Right atrium auricular region (tissue), 2 donors: ENCODE measurements at places on chromosomes 12 and 14.
A peak's percentile ranks its signal among the peaks of the same experiment; 100 is the strongest.

DNA sequence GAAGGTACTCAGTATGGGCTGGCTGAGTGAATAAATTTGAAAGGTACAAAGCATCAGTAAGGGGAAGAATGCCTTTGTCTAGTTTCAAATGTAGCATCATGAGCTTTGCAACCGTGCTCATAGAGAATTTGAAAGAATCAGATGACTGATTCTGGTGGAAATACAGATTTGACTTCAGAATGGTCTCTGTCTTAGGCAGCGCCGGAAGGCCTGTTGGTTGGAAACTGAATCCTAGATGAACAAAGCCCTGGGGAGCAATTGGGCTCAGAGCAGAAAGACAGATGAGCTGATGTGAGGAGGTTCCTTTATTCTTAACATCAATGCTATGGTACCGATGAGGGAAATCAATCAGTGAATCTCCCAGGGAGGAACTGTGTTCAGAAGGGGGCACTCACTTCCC lies 137.3 kb downstream of the SNAPC1 start:
- no peak for DNase-seq

DNA sequence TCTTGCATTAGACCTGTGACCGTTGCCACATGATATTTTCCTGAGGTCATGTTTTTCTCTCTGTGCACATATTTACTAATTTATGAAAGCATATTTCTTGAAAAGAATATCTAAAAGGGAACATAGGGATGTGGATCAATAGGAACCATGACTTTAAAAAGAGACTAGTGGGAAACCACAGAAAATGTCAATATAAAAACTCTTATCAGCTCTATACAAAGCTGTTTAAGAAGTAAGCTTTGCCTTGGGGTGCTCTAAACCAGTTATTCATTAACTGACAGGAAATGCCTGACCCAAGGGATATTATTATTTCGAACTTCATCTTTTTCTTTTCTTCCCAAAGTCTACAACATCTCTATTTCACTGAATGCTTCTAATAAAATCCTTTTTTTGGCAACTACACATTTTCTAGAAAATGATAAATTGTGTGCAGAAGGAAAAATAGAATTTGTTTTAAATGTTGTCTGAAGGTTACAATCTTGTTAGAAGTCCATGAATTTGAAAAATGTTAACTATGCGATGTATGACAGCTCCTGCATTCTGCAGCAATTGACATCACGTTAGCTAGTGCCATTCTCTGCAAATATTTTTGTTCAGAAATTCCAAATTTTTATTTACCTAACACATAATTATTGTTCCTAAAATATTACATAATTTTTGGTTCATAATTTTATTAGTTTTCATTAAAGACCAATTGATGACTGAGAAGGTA lies 345.0 kb downstream of the SLC16A7 start:
- DNase-seq, result no peak

- DNase-seq, result no peak
Measured at GRCh38 chr12:123045678-123046077, 65.2 kb downstream of the ARL6IP4 start.

GRCh38 chr12:16600525-16600924 lies 5.4 kb downstream of the LMO3 start:
- no peak for DNase-seq

GRCh38 chr12:104641862-104642261 lies 185.1 kb downstream of the CHST11 start:
- no peak for DNase-seq

DNA sequence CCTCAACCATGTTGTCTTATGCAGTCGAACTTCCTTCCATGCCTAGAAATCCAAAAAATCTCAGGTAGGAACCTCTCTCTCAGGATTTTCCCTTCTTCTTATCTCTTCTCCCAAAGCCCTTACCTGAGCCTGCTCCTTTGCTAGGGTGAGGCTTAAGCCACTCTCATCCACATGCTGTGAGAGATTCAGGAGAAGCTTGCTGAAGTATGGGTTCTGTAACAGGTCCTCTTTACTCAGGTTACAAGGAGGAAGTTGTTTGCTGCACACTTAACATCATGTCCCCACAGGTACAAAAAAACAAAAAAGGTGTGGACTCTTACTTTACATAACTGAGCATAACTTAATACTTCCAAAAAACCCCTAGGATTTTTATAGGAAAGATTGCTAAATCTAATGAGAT lies 4.5 kb downstream of the HAUS4 start:
- no peak for DNase-seq

DNA sequence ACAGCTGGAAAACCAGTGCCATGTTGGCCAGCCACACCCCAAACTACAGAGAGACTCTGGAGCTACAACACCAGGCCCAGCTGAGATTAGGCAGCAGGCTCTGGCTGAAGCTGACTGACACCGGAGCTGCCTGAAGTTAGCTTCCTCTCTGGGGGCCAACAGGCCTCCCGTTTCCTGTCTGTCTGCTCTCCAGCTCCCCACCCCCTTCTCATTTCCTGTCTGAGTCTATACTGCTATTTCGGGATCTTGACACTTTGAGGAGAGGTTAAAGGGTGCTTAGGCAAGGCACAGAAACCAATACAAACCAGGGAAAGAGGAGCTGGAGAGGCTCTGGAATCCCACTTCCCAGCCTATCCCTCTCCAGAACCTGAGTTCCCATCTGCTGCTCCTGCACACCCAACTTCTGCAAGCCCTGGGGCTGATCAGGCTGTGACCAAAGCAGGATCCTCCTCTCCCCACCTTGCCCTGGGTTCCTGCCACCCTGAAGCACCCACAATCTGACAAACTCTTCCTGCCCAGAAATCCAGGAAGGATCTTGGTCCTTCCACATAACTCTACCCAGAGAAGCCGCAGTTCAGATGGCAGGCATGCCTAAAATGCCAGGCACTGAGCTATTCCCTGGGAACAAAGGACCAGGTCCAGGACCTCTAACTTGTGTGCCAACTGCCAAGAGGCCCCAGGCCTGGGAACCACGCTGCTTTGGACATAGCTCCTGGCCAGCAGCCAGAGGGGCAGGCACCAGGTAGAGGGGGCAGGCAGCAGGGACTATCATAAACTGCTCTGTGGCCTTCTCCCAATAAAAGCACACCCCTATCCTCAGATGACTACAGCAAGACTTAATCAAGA lies 39.9 kb downstream of the PRPF40B start:
- peak; percentile 83 for DNase-seq

DNA sequence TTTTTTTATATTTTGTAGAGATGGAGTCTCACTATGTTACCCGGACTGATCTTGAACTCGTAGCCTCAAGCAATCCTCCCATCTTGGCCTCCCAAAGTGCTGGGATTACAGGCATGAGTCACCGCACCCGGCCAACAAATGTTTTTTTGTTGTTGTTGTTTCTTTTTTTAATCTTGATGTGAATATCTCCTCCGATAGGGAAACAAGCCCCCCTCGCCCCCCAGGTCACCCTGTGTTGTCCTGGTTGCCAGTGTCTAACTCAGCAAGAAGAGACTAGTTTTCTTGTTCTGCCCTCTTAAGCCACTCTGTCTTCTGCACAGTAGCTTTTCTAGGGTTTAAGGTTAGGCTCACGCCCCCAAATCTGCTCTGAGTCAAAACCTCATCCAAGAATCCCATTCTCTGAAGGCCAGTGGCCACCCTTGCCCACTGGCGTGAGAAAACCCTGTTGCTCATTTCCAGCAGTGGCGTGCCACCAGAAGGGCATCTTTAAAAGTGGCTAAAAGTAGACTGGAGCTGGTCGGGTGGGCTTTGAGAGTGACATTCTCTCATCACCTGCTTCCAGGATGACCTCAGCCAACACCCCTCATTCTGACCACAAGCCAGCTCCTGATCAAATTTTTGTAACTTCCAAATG lies 42.7 kb downstream of the C14orf132 start:
- DNase-seq, result no peak

DNA sequence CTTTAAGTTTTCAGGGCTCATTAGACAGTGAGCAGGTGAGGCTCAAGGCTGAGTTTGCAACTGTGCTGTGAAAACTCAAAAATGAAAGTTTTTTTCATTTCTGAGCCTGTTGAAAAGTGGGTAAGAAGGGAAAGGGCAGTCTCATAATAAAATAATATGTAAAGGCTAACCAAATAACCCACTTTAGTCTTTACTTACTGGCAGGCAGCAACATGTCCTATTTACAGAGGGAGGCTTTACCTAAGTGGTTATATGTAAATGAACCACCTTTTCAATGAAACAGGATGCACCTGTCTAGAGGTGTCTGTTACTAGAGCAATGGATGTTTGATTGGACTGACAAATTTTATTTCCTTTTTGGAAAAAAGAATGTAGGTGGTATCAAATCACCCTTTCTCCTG lies 158.0 kb downstream of the ETV6 start:
- no peak for DNase-seq

GRCh38 chr12:64392221-64392620 lies 1.7 kb upstream of the C12orf56 start:
- DNase-seq, result no peak

DNA sequence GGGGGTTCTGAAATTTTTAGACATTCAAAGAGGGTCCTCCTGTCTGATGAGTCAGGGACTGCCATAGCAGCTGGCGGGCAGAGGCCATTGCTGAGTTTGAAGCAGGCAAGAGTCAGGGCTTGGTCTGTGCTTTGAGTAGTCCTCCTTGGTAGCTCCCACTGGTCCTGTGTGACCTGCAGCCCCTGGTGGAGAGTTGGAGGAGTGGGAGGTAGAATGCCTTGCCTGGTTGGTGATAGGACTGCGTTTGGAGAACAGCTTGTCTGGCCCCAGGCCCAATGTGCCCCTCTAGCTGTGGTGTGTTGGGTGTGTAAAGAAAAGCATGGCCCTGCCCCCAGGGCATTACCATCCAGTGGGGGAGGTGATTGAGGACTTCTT lies 116.7 kb downstream of the BEGAIN start:
- DNase-seq, result peak; percentile 11

GRCh38 chr14:77278461-77279230 lies 7.6 kb upstream of the NGB start:
- DNase-seq, result no peak

DNA sequence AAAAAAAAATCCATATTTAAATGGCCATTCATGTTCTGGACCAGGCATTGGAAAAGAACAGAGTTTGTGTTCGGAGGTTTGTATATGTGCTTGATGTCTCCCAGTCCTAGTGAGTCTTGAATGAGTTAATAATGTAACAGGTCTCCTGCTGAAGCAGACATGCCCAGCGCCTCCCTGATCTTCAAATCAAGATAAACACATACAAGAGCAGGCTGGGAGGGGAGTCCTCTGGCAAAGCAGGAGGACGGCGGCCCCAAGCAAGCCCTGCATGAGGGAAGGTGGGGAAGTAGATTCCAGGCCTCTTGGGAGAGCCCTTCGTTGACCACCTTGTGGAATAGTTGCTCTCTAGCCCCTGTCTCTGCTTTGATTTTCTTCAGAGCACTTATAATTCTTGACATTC lies 156.3 kb downstream of the ZFP36L1 start:
- DNase-seq, result no peak
